ENCODE measurements at places on chromosomes 6 and 20. TPM values are rescaled to one million over a fixed set of nuclear protein-coding genes. Genes with fewer than 3 reads are reported as not detected.
A peak's percentile ranks its signal among the peaks of the same experiment; 100 is the strongest.

DNA sequence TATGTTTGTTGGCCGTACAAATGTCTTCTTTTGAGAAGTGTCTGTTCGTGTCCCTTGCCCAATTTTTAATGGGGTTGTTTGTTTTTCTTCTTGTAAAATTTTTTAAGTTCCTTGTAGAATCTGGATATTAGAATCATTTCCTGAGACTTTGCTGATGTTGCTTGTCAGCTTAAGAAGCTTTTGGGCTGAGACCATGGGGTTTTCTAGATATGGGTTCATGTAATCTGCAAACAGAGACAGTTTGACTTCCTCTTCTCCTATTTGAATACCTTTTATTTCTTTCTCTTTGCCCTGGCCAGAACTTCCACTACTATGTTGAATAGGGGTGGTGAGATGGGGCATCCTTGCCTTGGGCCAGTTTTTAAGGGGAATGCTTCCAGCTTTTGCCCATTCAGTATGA is 82.6 kb downstream of the SLC24A3 start:
- no peak for DNase-seq

DNA sequence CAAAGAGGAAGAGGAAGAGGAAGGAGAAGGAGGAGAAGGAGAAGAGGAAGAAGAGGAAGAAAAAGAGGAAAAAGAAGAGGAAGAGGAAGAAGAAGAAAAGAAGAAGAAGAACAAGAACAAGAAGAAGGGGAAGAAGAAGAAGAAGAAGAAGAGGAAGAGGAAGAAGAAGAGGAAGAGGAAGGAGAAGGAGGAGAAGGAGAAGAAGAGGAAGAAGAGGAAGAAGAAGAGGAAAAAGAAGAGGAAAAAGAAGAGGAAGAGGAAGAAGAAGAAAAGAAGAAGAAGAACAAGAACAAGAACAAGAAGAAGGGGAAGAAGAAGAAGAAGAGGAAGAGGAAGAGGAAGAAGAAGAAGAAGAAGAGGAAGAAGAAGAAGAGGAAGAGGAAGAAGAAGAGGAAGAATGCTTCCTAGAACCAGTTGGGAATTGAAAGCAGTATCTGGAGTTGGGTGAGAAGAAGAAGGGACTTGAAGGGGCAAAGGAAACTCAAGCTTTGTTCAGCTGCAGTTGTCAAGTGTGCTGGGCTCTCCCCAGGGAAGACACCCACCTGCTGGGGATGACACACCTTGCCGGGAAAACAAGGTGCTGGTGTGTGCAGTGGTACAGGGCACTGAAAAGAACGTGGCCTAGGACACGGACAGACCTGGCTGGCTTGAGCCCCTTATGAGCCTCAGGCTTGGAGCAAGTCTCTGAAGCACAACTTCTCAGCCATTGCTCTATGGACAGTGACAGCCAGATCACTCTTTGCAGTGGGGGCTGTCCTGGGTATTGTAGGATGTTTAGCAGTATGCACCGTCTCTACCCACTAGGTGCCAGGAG is 30.1 kb upstream of the ARFGEF2 start:
- no peak for DNase-seq

- no peak for DNase-seq
These were observed 30.2 kb upstream of the IL17A start for GRCh38 chr6:52155791-52156576.

- no peak for DNase-seq
These were observed 223.8 kb upstream of the RNF217 start for GRCh38 chr6:124738482-124738881.

DNA sequence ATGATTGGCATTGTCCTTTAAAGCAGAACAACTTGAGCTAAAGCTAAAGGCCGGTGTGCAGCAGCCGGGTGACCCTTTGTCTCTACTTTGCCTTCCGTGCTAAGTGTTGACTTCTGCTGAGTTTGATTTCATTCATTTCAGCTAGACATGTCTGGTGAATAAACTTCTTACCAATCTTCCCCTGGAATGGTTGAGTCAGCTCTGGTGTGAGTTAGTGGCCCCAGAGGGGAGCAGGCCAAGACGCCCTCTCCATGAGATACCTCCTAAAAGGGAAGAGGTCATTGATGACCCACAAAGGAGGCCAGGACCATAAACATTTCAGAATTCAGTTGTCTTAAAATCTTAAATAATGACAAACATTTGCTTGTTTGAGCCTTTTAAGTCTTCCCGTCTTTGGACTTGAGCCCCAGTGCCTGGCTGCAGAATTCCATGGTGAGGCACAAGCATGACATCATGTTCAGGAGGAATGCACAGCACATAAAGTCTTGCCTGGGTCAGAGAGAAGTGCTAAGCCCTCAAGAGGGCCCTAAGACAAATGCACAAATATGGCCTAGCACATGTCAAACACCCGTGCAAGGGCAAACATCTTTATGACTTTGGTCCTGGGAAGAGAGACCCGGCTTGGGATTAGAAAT is 96.3 kb upstream of the NEDD9 start:
- DNase-seq, result peak; percentile 52

GRCh38 chr20:20897145-20897544 is 184.7 kb upstream of the RALGAPA2 start:
- DNase-seq, result no peak

Gene CITED2
- total RNA-seq, result 114 TPM

Gene DLK2
- total RNA-seq, result 1.5 TPM

Gene FNDC11
- total RNA-seq, result not detected

Gene RGS17
- 0.20 TPM for total RNA-seq
